ENCODE measurements at places on chromosomes 12 and 14. TPM values are rescaled to one million over a fixed set of nuclear protein-coding genes. Genes with fewer than 3 reads are reported as not detected.

Gene METTL3
- total RNA-seq, result 56.3 TPM

Gene PRH2
- total RNA-seq, result not detected

Gene LRRC43
- total RNA-seq, result 0.18 TPM

Gene GPRC5D
- not detected for total RNA-seq

Gene SLCO1A2
- not detected for total RNA-seq

Gene SLCO1B3
- not detected for total RNA-seq

Gene HCFC2
- 35.8 TPM for total RNA-seq

Gene SDS
- total RNA-seq, result not detected

Gene DLK1
- 377 TPM for total RNA-seq

Measured in muscle of leg (tissue), 16 donors.